ENCODE measurements at places on chromosomes 11 and 22.
A peak's percentile ranks its signal among the peaks of the same experiment; 100 is the strongest.

DNA sequence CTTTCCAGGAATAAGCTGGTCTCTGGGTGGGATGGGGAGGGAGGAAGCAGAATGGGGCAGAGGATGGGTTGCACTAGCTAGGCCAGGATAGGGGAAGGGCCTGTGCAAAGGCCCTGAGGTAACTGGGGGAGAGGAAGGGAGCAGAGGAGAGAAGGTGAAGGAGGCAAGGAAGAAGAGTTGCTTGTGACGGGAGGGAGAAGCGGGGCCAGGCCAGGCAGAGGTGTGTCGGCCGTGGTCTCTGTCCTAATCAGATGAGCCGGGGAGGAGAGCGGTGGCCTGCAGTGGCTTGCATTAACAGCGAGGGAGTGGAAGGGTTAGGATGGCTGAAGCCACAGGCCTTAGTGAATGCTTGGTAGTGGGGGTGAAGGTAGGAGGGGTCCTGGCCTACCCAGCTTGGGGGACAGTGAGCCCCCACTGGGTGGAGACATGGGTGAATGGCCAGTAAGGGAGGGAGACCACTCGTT, 6.0 kb upstream of the DERL3 start:
- no peak for DNase-seq

- peak; percentile 14 for DNase-seq
Observed at GRCh38 chr22:30444632-30445437, 19.3 kb downstream of the MTFP1 start.

- no peak for DNase-seq
Observed at GRCh38 chr11:113160808-113161124, 153.6 kb upstream of the TTC12 start.

DNA sequence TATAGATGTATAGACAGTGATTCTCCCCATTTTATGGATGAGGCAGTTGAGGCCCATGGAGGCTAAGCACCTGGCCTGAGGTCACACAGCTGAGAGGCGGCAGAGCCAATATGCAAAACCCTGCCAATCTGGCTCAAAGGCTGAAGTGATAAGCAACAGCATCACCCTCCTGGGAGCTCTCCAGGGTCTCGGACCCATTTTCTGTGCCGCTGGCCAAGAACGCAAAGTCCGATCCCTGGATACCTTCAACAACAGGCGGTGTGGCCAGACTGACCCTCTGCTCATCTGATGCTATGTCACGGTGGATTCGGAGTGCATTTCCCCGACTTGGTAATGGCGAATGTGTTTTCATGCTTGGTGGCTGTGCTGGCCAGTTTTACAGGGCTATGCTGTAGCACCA, 595.0 kb downstream of the TBC1D22A start:
- no peak for DNase-seq

- no peak for DNase-seq
Observed at GRCh38 chr11:8382436-8383053, 118.9 kb upstream of the LMO1 start.

GRCh38 chr11:11347592-11347991, 5.5 kb downstream of the CSNK2A3 start:
- DNase-seq: no peak

GRCh38 chr11:1083621-1084551, 9.2 kb downstream of the MUC2 start:
- no peak for DNase-seq
